Activated T-helper 9 cell treated with anti-CD3 and anti-CD28 coated beads, Interleukin-2, amount 50 U/mL, for 16 hours (primary cell): ENCODE measurements at places on chromosomes 11 and 22.

DNA sequence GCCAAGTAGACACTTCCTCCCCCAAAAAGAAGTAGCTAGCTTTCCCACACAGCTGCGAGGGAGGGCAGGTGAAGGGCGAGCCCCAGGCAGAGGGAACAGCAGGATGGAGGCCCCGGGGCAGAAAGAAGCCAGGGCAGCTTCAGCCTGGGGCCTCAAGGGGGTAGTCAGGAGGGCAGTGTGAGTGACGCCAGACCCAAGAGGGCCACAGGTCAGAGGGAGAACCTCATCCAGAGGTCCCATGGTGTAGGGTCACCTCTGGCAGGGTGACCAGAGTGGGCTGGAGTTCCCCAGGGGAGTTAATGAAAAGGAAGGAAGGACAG is 9.2 kb downstream of the PRR5 start:
- no peak for DNase-seq

DNA sequence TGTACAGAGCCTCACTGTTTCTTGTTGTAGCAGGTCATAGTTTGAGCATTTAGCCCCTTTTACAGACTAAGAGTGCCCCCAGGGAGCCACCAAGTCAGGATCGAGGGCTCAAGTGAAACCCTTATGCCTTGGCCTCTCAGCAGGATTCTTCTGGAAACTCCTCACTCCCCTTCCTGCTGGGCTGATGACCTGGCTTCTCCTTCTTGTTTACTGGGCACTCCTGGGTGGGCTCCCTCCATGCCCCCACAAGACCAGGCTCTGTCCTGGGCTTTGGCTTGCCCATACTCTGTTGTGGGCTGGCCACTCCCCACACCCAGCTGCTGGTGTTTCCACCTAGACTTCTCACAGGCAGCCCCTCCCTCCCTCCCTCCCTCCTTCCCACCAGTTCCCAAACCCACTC is 69.6 kb downstream of the MED15 start:
- no peak for DNase-seq

DNA sequence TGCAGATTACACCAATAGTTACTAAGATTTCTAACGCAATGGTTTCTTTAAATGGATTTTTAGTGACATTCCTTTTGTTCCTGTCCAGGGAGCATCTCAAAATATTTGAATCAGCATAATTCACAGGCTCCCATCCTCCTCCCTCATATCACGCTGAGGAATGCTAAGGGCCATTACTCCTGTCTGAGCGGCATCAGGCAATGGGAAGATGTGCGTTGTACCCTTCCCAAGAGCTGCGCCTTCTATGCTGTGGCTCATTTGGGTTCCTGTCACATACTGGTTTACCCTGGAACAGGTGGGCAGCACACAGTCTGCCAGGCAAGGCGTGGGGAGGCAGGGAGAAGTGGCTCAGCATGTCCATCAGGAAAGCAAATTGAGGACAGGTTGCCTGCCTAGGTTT is 121.9 kb downstream of the DBX1 start:
- DNase-seq = no peak

DNA sequence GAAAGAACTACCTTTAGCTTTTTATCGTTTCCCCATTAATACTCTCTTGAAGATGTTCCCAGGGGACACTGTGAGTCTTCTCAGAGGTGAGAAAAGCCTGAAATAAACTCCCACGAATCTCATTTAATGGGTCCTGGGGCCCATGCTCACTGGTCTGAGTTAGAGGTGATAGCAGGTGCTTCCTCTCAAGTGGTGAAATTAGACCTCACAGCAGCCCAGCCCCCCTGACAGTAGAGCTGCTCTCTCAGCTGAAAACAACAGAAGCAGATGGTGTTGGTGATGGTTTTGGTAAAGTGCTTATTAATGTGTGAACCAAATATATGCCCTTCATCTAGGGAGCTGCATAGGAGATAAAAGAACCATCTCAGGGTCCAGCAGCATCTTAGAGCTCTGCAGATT is 76.8 kb upstream of the VPREB1 start:
- DNase-seq = no peak

DNA sequence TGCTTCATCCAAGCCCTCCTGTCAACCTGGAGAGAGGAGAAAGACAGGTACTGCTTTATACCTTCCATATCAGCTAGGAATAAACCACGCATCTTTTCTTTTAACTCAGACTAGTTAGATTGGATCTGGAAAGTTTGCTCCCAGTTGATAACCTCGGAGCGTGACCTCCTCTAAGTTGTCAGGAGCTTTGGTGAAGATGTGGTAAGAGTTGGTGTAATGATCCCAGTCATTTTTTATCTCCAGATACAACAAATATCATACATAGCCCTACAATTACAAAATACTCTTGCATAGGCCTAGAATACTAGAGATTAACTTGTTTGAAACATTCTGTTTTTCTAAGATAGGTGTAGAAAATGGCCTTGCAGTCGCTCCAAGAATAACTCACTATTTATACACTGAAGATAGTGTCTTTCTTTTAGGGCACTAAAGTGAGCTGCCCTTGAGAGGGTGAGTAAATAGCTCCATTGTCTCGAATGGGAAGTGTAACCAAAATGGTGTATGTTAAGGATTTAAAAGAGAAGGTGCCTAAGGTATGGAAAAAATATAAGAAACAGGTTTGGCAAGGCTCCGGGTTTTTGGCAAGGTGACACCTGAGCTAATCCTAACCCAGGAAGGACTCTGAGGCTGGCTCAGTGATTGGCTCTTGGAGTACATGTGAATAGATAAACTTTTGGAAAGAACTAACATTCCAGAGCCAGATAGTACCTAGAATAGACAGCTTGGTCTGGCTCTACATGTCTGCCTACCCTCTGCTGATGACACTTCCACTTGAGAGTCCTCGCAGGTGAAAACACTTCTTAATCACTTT is 59.4 kb downstream of the GLYATL1 start:
- DNase-seq = no peak

DNA sequence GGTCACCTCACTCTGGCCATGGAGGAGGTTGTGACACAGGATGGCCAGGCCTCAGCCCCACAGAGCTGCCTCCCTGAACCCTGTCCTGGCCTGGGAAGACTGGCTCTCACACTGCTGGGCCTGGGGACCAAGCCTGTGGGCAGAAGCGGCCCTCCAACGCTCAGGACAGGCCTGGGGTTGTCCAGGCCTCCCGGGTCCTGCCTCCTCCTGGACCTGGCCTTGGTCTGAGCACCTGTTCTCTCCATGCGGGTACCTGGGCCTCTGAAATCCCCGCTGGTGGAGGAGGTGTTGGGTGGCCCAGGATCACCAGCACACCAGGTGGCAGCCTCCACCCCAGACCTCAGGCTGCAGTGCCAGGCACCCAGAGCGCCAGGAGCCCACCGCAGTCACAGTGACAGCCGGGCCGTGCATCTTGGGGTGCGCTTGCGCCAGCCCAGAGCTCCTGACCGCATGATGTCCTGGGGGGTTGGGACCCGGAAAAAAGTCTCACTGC is 16.1 kb upstream of the PIM3 start:
- no peak for DNase-seq

DNA sequence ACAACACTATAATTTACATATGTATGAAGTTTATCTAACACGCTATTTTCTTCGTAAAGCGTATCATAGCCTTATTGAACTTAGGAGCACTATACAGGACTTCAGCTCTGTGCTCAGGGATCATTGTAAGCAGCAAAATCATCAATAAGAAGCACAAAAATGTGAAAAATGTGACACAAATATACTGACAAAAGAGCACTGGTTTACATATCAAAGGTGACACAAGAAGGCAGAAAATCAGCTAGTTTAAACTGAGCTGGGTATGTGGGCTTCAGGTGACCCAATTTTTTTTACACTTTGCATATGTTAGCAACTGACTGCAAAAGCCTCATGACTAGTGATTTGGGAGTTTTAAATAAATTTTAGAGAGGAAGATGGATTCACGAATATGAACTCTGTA is 215.2 kb upstream of the CHORDC1 start:
- DNase-seq = no peak

DNA sequence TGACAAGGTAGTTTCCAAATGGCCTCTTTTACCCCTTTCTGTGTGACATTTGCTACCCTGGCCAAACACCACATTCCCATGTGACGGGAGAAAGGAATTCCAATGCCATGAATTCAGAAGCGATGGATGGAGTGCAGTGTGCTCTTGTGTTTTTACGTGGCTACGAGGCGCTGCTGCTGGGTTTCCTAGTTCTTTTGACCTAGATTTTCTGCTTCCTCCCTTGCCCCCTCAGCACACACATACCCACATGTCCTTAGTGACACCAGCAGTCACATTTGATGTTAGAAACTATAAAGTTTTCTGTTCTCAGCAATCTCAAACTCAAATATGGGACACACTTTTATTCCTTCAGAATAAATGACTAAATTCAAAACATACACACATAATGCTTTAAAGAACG is 7.8 kb upstream of the TMA7B start:
- DNase-seq = no peak

DNA sequence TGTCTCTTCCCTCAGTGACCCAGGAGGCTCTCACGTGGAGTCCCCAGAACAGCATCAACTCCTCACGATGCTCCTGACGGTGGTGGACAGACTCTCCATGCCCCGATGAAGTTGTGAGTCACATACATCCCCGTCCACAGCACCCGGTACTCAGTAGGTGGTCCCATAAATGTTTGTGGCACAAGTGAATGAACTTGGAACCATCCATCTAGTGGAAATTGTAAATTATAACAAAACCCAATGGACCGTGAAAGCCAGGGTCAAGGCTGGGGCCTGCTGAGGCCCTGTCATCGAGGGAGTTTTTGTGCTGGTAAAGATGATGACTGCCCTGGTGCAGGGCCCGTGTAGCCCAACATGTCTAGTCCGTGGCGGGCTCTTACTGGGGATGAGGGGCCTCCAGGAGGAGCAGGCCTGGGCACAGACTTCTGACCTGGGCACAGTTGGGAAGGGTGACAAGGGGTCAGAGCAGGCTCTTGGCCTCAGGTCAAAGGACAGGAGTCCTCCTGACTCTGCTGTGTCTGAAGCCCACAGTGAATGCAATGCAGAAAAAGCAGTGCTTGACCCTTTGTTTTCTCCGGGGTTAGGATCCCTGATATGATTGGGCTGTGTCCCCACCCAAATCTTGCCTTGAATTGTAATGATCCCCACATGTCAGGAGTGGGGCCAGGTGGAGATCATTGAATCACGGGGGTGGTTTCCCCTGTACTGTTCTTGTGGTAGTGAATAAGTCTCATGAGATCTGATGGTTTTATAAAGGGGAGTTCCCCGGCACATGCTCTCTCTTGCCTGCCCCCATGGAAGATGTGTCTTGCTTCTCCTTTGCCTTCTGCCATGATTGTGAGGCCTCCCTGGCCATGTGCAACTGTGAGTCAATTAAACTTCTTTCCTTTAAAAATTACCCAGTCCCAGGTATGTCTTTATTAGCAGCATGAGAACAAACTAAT is 20.0 kb upstream of the SMIM38 start:
- no peak for DNase-seq

- DNase-seq = no peak
Observed at GRCh38 chr22:39985383-39986035, 9.2 kb upstream of the FAM83F start.

DNA sequence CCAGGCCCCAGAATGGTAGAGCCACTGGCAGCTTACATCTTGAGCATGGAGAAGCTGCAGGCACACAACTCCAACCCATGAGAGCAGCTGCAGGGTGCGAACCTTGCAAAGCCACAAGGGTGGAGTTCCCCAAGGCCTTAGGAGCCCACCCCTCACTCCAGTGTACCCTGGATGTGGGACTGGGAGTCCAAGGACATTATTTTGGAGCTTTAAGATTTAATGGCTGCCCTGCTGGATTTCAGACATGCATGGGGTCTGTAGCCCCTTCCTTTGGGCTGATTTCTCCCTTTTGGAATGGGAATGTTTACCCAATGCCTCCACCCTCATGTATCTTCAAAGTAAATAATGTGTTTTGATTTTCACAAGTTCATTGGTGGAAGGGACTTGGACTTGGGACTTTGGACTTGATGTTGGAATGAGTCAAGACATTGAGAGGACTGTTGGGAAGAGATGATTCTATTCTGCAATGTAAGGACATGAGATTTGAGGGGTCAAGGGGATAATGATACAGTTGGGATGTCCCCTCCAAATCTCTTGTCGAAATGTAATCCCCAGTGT is 1.1 kb upstream of the KRTAP5-7 start:
- no peak for DNase-seq
